ENCODE measurements at places on chromosomes 7 and 10.

GRCh38 chr7:111760043-111760442 lies 197.8 kb upstream of the IMMP2L start:
- no peak for DNase-seq

DNA sequence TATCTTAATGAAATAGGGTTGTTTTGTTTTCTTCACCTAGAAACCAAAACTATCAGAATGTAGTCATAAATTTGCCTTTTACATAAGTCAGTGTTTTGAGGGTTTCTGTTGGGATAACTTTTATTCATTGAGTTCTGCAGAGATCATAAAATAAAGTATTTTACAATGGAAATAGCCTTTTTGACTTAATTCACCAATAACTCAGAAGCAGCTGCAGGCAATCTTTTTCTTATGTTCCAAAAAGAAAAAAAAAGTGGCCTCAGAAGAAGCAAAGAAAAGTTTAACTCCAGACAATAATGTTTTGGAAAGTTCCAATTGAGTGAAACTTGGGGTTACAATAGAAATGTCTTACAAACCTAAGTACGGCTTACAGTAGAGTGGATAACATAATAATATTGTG lies 491.7 kb upstream of the NRP1 start:
- no peak for DNase-seq

DNA sequence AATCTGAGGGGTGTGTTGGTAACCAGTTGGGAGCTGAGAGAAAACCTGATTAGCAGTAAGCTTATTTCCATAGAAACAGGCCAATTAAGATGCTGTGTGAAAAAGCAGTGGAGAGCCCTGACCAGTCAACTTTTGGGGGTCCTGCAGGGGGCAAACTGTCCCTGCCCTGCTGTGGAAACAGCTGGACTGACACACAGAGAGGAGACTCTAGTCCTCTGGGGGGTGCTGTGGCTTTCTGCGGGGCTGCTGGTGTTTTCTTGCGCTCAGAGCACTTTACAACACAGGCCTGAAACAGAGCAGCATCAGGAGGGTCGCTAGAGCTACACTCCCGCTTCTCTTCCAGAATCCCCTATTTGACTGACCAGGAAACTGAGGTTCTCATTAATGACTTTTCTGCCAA lies 546.9 kb upstream of the GALNT17 start:
- DNase-seq: no peak

- DNase-seq: no peak
These were observed 7.0 kb upstream of the TMEM243 start for GRCh38 chr7:87226495-87226894.

DNA sequence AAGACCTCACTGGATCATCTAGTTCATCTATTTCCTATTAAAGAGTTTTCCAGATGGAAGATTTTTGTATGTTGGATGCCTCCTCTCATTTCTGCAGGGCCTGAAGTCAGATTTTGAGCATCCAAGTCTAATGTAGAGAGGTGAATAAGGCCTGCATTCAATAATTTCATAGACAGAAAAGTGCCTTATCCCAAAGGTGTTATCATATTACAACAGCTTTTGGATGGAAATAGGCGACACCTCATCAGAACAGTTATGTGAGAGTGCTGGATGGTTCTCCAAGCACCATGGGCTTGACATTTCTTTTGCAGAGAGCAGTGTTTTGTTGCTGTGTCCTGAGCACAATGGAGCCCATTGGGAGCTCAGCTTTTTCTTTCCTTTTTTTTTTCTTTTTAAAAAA lies 162.4 kb upstream of the MEOX2 start:
- DNase-seq: no peak

- DNase-seq: no peak
These were observed 64.8 kb downstream of the SORBS1 start for GRCh38 chr10:95496246-95496911.

- no peak for DNase-seq
These were observed 5.3 kb upstream of the LDB3 start for GRCh38 chr10:86663046-86663345.

DNA sequence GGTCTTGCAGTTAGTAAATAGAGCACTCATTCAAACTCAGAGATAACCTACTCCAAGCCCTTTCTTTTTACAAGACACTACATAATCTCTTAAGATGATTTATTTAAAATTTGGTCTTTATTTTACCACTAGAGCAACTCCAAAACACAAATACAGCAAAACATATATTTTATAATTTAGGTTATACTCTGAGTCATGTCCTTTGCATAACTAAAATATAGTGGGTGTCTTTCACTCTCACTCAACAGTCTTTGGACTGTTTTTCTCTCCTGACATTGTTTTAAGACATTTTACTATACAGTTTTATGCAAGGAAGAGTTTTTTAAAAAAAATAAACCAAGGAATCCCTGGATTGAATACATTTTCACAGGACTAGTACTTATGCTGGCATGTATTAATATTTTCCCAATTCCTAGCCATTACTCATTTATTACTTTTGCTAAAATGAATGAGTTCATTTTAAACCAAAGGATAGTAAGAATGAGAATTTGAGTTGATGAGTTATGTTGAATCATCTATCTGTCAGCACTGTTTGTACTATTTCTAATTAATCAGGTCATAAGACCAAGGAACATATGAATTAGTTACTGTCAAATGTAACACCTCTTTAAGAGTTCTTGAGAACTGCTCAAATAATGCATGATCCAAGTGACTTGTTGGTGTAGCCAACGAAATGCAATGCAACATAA lies 303.1 kb upstream of the FZD1 start:
- no peak for DNase-seq

DNA sequence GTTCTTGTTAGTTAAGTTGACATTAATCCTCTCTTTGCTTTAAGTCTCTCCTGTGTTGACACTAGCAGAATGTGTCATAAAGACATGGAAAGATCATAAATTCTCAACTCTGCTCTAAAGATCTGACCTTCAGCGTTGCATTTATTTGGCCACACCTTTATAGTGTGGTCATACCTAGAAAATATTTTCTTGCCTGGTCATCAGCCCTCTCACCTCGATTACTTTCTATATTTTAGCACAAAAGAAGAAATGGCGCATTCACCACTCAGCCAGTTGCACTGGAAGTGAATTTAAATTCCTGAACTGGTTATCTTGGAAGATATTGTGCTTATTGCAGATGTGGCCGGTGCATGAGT lies 96.7 kb upstream of the PDCD4 start:
- DNase-seq: no peak

- DNase-seq: no peak
These were observed 87.3 kb upstream of the NAMPT start for GRCh38 chr7:106372126-106372525.

DNA sequence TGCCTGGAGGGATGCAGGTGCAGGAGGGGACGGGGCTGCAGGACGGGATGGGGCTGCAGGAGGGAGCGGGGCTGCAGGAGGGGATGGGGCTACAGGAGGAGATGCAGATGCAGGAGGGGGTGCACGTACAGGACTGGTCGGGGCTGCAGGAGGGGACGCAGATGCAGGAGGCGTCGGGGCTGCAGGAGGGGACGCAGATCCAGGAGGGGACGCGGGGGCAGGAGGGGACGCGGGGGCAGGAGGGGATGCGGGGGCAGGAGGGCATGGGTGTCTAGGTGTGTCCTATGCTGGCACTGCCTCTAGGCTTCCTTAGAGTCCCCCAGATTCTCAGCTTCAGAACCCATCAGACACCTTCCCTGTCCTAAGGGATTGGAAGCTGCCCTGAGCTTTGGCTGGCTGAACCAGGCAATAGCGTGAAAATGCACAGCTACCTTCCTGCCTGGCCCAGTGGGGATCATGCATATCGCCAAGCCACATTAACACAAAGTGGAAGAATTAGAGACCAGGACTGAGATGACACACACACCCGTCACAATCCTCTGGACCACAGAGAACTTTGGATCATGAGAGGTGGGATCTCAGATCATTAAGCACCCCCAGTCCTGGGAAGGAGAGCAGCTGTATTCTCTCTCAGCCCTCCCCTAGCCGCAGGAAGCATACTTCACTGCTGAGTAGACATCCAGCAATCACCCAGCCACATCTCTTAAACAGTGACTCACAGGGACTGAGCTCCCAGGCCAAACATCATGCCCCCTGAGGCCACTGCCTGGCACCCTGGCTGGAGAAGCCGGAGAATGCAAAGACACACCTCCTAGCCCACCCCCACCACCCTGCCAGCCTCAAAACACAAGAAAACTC lies 67.3 kb downstream of the VWA2 start:
- DNase-seq: peak; percentile 80

GRCh38 chr7:135209225-135209834 lies 2.0 kb downstream of the WDR91 start:
- no peak for DNase-seq

GRCh38 chr10:121715076-121715475 lies 116.8 kb upstream of the FGFR2 start:
- no peak for DNase-seq

- peak; percentile 77 for DNase-seq
These were observed 37.9 kb downstream of the GRK5 start for GRCh38 chr10:119245272-119245671.

Measured in epithelial cell of prostate (primary cell).